ENCODE measurements at places on chromosomes 7 and 10.

- DNase-seq = no peak
Measured at GRCh38 chr10:52172581-52172980, 141.5 kb upstream of the DKK1 start.

DNA sequence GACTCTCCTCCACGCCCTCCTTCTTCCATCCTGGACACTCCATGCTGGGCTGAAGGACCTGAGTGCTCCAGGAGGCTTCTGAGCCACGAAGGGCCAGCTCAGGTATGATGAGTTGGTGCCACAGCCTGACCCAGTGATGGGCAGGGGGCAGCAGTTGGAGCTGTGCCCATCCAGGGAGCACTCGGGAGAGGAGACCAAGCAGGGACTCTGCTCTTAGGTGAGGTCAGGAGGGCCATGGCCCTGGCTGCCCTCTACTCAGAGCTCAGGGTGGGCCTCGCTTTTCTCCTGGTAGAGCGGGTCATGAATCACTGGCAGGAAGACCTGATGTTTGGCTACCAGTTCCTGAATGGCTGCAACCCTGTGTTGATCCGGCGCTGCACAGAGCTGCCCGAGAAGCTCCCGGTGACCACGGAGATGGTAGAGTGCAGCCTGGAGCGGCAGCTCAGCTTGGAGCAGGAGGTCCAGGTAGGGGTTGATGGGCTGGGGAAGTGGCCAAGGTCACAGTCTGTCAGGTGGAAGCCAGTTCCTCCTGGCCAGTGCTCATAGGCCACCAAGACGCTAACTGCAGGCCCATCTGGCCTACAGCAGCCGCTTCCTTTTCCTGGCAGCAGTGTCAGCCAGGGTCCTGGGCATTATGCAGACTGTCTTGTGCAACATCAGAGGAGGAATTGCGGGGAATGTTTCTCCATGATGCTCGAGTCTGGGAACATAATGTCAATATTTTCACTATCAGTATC lies 50.8 kb downstream of the ALOX5 start:
- no peak for DNase-seq

DNA sequence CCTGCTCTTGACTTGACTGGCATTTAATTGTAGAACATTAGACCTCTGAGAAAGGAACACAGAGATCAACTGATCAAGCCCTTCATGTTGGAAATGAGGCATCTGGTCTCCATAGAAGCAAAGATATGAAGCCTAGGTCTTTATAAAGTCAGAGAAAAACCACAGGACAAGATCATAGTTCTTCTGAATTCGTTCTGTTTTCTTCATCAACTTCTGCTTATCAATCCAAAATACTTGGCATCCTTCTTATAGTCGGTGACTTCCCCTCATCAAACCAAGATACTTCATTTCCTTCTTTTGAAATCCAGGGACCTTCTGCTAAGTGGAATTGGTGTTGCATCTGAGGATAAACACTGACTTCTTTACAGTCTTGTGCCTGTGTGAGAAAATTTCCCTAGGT lies 77.1 kb upstream of the PRKCQ start:
- DNase-seq = no peak

DNA sequence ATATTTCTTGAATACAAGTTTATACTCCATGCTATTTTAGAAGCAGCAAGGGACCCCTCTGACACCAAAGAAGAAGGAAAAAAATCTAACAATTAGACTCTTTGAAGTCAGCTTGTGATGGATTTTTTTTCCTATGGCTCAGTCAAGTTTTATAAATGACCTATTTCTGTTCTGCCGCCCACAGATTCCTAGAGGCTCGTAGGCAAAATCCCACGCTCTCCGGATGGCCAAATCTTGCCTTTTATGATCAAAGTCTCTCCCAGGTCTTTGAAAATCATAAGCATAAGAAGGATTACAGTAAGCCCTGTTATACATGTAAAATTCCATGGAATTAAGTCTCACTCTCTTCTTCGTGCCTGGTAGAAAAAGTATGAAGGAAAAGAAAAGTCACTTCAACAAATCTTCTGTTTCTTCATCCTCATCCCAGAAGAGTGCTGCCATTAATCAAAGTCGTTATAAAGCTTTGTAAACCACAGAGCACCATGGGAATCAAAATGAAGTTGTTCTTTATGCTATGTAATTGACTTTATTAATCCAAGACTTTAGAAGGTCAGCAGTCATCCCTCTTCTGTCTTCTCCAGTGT lies 33.1 kb downstream of the ASB13 start:
- DNase-seq = no peak

DNA sequence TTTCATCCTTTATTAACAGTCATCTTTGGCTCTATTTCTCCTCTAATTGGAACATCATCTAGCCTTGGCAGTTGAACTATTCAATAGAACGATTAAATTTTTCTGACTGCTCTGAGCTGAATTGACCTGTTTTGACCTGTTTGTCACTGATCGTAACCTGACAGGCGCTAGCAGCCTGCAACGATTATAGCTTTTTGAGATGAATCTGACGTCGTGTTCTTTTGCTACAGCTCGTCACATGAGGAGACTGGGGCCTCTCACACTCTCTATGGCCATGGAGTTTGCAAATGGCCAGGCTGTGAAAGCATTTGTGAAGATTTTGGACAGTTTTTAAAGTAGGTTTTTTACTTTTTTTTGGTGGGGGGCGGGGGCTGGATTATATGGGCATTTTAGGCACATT lies 229.8 kb downstream of the FOXP2 start:
- no peak for DNase-seq

- no peak for DNase-seq
Measured at GRCh38 chr7:148727501-148728278, 29.0 kb downstream of the CUL1 start.

- no peak for DNase-seq
Measured at GRCh38 chr10:72073708-72074573, 14.4 kb downstream of the SPOCK2 start.

DNA sequence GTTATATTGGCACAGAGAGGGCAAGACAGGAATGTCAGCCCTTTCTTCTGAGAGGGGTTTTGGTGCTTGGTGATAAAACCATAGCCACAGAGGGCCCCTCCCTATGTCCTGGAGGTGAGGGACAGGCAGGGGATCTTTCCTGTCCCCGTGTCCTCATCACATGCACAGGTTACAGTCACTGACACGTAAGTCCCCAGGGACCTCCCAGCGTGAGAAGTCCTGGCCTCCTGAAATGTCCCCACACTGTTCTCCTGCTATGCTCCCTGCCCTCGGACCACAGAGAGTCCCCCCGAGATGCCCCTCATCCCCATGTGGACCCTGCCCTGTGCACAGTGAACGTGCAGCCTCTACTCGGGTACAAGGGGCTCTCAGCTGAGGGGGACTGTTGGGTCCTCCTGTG lies 260.4 kb downstream of the ZMYND11 start:
- DNase-seq = no peak

DNA sequence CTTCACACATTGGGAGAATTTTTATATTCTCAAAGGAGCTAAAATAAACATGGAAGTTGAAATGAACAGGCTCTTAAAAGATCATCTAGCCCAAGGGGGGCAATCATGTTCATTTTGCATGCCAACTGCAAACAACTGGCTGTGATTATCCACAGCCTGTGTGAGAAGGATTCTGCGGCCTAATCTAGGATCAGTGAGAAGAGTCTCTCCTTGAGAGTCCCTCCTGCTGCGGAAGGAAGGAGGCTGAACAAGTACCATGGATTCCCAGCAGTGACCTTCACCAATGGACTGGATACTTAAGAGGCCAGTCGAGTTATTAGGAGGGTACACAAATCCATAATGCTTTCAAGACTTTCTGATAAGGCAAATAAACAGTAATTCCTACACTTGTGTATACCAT lies 76.7 kb downstream of the IGF2BP3 start:
- no peak for DNase-seq

DNA sequence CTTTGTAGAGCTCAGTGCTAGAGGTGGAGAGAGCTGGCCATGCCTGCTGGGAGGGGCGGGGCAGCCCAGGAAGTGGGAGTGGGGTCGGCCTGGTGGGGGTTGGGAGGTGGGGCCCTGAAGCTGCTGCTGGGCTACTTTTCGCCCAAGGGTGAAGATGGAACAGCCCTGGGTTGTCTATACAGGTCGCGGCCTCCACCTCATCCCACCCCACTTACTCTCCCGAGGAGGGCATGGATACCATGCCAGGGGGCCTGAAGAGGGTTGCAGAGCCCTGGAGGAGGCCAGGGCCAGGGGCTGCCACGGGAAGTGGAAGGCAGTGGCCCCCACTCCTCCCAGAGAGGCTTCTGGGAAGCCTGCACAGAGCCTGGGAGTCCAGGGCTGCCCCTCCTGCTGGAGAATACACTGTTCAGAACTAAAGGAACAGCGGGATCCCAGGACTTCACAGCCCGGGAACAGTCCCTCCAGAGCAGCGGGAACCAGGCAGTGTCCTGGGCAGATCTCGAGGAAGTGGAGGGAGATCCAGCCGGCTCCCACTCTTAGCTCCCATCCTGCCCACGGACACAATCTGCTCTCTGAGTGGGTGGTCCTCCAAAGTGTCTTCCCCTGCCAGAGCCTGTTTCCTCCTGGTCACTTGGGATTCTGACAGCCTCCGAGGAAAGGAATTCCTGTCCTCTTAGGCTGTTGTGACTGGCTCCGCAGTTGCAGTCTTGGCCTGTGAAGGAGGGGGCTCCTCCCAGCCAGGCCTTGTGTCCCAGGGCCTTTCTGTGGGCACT lies 23.5 kb downstream of the MAT1A start:
- no peak for DNase-seq

DNA sequence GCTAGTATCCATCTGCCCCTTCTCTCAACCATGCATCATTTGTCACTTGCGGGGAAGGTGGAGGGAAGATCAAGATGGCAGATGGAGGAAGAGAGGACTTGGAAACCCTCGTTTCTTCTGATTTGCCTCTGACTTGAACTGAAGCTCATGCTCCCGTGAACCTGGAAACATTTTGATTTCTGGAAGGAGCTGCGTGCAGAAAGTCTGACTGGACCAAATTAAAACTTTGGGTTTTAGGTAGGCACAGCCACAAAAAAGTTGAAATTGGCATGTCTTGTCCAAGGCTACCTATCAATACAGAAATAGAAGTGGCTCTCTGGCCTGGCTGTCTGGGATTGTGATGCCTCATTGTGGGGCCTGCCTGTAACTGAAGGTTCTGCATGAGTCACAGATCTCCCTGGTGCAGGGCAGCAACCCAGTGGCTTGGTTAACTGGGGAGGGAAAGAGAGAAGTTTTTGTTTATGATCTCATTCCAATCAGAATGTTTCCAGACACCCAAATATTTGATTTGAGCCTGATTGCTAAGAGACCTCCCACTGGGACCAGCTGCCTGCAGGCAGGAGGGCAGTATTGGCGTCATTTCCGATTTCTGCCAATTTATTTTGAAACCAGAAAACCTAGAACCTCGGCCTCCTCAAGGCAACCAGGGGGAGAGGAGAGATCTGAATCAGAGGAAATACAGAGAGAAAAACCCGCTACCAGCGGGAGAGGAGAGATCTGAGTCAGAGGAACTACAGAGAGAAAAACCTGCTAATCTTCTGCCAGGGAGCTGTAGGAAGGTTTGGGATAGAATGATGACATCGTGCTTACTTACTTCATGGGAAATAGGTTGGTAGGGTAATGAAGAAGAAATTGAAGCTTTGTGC lies 363.6 kb downstream of the ANKRD30A start:
- DNase-seq = no peak

DNA sequence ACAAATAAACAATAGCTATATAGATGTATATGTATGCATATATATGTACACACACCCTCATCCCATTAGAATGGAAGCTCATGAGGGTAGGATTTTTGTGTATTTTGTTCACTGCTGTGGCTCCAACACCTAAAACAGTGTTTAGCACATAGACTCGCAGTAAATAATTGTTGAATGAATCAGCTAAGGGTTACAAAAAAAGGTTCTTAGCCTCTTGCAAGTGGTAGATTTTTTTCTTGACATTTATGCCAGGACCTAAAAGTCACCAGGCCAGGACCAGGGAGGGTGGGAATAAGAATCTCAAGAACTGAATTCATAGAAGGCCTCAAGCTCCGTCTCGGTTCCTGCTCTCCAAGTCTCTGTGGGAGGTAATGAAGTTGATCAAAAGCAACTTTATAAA lies 82.5 kb upstream of the CAPZA2 start:
- DNase-seq = no peak

DNA sequence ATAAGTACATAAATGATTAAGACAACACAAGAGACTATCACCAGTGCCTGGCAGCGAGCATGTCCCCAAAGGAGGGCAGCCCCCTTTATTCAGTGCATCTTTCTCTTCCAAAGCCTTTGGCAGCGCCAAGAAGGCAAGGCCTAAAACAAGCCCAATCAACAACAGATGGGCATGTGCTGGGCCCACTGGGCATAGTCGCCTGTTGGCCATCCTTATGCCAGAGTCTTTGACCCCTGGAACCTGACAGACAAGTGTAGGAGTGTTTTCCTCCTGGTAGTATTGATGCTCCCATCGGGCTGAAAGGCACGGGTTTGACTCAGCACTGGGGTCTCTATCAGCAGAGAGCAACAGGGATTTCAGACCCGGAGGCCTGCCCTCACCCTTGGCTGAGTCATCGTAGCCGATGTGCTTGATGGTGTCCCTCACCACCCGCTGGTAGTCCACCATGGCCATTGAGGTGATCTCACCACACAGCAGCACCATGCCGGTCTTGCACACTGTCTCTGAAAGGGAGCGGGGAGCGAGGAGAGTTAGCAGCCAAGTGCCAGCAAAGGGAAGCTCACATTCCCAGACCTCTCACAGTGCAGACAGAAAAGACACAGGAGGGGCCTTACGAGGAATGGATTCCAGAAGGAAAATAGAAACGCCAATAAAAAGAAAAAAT lies 5.8 kb downstream of the MAT1A start:
- no peak for DNase-seq

DNA sequence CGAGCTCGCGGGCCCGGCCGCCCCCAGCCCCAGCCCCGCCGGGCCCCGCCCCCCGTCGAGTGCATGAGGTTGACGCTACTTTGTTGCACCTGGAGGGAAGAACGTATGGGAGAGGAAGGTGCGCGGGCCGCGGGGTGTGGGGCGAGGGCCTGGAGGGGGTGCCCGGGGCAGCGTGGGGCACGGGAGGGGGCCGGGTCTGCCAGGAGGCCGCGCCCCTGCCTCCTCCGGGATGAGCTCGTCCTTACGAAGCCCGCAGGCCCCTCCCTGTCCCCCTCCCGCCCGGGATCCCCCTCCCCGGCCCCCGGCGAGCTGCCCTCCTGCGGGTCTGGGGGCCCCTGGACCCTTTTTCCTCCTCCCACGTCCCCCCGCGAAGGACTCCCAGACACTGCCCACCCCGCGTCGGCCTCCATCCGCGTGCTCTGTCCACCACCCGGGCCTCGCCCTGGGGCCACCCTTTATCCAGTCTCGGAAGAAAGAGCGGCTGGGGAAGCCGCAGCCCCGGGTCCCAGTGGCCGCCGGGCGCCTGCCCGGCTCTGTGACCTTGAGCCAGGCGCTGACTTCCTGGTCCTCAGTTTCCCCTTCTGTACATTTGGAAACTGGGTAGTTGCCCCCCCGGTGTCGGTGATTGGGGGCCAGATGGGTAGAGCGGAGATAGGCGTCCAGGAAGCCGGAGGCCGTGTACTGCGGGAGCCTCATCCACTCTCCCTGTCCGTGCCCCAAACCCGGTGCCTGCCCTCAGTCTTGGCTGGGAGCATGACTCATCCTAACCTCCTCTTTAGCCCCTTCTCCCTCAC lies 521 bp downstream of the LIMK1 start:
- peak; percentile 18 for DNase-seq

DNA sequence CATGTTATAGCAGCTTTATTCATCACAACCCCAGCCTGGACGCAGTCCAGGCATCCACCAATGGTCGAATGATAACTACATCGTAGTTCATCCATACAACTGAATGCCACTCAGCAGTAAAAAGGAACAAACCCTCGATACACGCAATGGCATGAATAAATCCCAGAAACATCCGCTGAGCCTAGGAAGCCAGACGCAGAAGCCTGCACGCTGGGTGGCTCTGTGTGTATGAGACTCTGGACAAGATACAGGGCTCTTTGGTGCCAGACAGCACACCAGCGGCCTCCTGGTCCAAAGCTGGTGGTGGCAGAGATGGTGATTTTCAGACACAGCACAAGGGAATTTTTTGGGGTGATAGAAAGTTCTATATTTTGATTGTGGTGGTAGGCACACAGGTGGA lies 10.0 kb upstream of the CRYGN start:
- DNase-seq = no peak
